ENCODE measurements at places on chromosomes 12 and 14.

GRCh38 chr12:57370696-57371095 lies 60.1 kb downstream of the R3HDM2 start:
- peaks cover 8% of the 10 kb centered on the region for H3K4me1 ChIP-seq
- no peak for DNase-seq

DNA sequence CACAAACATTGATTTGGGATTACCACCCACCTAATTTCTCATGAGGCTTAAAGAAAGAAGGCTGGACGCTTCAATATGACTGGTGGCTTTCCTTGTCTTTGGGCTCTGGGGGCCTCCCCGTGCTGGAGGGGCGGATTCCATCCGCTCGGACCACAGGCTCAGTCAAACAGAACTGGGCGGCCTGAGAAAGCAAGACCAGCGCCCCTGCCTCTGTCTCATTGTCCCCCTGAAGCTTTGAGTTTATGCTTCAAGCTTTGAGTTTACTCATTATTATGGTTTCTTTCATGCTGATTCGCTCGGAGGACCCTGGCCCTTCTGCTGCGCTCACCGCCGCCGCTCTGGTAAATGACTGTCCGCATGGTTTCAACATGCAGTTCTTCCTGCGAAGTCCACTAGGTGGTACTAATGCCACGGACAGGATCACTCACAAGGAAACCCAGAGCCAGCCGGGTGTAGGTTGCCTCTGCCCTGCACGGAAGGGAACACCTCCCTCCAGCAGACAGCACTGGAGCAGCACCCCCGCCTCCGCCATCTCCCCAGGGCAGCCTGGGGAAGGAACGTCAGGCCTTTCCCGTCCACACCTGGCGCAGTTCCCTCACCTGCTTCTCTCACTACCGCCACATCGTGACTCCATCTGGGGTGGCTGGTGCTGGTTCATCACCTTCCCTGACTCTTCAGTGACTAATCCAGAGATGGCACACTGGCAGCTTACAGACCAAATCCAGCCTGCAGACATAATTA lies 13.2 kb upstream of the TIGAR start:
- H3K36me3 ChIP-seq = peaks cover 3% of the 10 kb centered on the region
- H3K27ac ChIP-seq = no peak overlapping the region
- H3K4me1 ChIP-seq = peaks cover 20% of the 10 kb centered on the region
- peak overlapping the region; percentile 73 for H3K4me3 ChIP-seq
- DNase-seq = peak; percentile 66
- H3K27me3 ChIP-seq = no peaks in the 10 kb centered on the region

- no peak overlapping the region for H3K27ac ChIP-seq
- H3K4me3 ChIP-seq = no peak overlapping the region
- H3K36me3 ChIP-seq = no peaks in the 10 kb centered on the region
- no peaks in the 10 kb centered on the region for H3K27me3 ChIP-seq
These were observed 104.6 kb downstream of the ITPR2 start for GRCh38 chr12:26728205-26729050.

DNA sequence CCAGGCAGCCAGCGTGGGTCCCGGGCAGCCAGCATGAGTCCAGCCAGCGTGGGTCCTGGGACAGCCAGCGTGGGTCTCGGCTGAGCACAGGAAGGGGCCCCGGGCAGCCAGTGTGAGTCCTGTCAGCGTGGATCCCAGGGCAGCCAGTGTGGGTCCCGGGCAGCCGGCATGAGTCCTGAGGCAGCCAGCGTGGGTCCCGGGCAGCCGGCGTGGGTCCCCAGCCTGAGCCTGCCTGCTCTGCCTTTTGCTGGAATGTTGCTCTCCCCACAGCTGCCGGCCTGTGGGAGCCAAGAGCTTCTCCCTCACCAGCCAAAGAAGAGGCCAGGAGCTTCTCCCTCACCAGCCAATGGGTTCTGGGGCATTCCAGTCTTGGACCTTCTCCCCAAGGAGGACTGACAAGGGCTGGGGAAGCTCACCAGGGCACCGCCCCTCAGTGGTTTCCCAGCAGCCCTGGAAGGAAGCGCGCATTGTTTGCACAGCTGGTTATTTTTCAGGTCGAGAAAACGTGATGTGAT lies 15.0 kb upstream of the RFLNA start:
- no peak for DNase-seq
- no peaks in the 10 kb centered on the region for H3K36me3 ChIP-seq
- H3K27ac ChIP-seq = no peak overlapping the region
- H3K4me1 ChIP-seq = peaks cover 45% of the 10 kb centered on the region
- H3K27me3 ChIP-seq = peaks cover 42% of the 10 kb centered on the region
- H3K4me3 ChIP-seq = no peak overlapping the region

DNA sequence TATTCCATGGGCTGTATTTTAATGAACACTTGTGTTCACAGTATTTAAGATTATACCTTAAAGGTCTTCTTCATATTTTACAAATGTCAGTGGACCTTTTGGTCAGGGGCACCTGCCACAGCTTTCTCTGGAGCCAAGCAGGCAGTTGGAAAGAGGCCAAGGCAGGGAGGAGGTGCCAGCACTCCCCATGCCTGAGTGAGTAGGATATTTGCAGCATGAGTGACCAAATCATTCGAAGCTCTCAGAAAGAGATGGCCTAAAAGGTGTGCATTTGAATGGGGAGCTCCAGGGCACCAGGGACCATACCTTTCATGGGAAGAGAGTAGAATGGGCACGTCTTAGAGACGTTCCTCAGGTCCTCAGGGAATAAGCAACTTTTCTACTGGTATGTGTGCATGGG lies 121.6 kb downstream of the GPR135 start:
- H3K27ac ChIP-seq = no peak overlapping the region
- no peak overlapping the region for H3K4me3 ChIP-seq
- H3K4me1 ChIP-seq = peaks cover 67% of the 10 kb centered on the region
- H3K36me3 ChIP-seq = peaks cover 3% of the 10 kb centered on the region
- no peaks in the 10 kb centered on the region for H3K27me3 ChIP-seq

GRCh38 chr14:73325630-73326299 lies 88.5 kb downstream of the PAPLN start:
- H3K36me3 ChIP-seq = no peaks in the 10 kb centered on the region
- peaks cover 13% of the 10 kb centered on the region for H3K4me1 ChIP-seq
- no peak overlapping the region for H3K27ac ChIP-seq
- H3K4me3 ChIP-seq = no peak overlapping the region
- no peak for DNase-seq
- no peaks in the 10 kb centered on the region for H3K27me3 ChIP-seq

GRCh38 chr14:65849091-65849490 lies 436.6 kb downstream of the FUT8 start:
- DNase-seq = no peak
- H3K4me1 ChIP-seq = peaks cover 16% of the 10 kb centered on the region
- H3K4me3 ChIP-seq = no peak overlapping the region
- H3K27me3 ChIP-seq = no peaks in the 10 kb centered on the region

GRCh38 chr14:23827100-23827892 lies 126.3 kb upstream of the DHRS4 start:
- no peak for DNase-seq
- H3K36me3 ChIP-seq = no peaks in the 10 kb centered on the region
- no peaks in the 10 kb centered on the region for H3K4me1 ChIP-seq
- H3K27ac ChIP-seq = no peak overlapping the region

GRCh38 chr14:91009501-91010152 lies 50.8 kb downstream of the RPS6KA5 start:
- no peak overlapping the region for H3K4me3 ChIP-seq
- H3K36me3 ChIP-seq = no peaks in the 10 kb centered on the region
- DNase-seq = no peak
- no peaks in the 10 kb centered on the region for H3K4me1 ChIP-seq
- no peak overlapping the region for H3K27ac ChIP-seq

DNA sequence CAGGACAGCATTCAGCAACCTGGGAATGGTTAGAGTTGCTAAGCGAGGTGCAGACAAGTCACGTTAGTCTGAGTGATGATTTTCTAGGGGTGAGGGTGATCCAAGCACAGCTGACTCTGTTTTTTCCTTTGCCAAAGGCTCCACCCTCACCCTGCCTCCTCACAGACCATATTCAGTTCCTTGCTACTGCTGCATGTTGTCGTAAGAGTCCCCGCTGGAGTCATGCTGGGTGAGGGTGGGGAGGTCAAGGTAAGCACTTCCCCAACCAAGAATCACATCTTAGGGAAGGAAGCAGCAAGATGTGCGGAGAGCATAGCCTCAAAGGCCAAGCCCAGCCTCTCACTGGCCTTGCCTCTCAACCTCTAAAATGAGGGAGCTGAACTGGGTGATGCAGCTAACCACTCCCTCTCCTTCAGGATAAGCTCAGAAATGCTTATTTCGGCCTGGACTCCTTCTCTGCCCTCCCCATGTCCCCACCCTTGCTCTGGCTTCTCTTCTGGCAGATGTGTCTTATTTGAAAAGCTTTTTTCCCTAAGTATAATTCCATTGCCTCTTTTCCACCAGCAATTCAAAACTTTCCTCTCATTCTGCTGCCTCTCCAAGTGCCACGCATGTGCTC lies 66.9 kb upstream of the ACTN1 start:
- peak overlapping the region; percentile 7 for H3K27ac ChIP-seq
- no peaks in the 10 kb centered on the region for H3K36me3 ChIP-seq
- DNase-seq = no peak
- H3K4me3 ChIP-seq = no peak overlapping the region
- H3K4me1 ChIP-seq = peaks cover 25% of the 10 kb centered on the region
- peaks cover 22% of the 10 kb centered on the region for H3K27me3 ChIP-seq

GRCh38 chr14:57657487-57657886 lies 163.8 kb upstream of the CCDC198 start:
- no peak for DNase-seq
- H3K27ac ChIP-seq = no peak overlapping the region
- peaks cover 10% of the 10 kb centered on the region for H3K4me1 ChIP-seq
- H3K36me3 ChIP-seq = no peaks in the 10 kb centered on the region
- H3K4me3 ChIP-seq = no peak overlapping the region

GRCh38 chr12:110109037-110109836 lies 14.9 kb upstream of the IFT81 start:
- no peak overlapping the region for H3K4me3 ChIP-seq
- H3K27me3 ChIP-seq = no peaks in the 10 kb centered on the region
- H3K36me3 ChIP-seq = no peaks in the 10 kb centered on the region
- DNase-seq = no peak
- H3K27ac ChIP-seq = peak overlapping the region; percentile 92
